ENCODE measurements at places on chromosomes 11 and 22.
A peak's percentile ranks its signal among the peaks of the same experiment; 100 is the strongest.

- no peak for DNase-seq
These were observed 25.7 kb upstream of the TMPRSS4 start for GRCh38 chr11:118051136-118051610.

GRCh38 chr11:130523166-130523565 lies 74.7 kb downstream of the ADAMTS15 start:
- DNase-seq, result no peak

GRCh38 chr22:36660510-36660840 lies 43.1 kb downstream of the CACNG2 start:
- DNase-seq, result no peak

DNA sequence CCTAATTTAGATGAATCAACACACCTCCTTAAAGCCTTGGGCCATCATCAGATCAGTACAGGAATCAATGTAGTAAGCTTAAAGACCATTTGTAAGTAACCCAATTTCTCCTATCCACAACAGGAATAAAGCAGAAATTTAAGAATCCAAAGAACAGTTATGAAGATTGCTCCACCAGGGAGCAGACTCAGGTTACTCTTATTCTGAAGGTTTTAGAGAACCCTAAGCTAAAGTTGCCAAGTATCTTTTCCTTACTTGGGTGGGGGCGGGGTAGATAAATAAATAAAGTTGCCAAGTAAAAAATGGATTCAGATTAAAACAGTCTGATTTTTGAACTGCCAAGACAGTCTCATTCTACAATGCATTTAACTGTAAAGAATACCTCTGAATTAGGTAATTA lies 18.1 kb downstream of the CKAP5 start:
- DNase-seq, result no peak

DNA sequence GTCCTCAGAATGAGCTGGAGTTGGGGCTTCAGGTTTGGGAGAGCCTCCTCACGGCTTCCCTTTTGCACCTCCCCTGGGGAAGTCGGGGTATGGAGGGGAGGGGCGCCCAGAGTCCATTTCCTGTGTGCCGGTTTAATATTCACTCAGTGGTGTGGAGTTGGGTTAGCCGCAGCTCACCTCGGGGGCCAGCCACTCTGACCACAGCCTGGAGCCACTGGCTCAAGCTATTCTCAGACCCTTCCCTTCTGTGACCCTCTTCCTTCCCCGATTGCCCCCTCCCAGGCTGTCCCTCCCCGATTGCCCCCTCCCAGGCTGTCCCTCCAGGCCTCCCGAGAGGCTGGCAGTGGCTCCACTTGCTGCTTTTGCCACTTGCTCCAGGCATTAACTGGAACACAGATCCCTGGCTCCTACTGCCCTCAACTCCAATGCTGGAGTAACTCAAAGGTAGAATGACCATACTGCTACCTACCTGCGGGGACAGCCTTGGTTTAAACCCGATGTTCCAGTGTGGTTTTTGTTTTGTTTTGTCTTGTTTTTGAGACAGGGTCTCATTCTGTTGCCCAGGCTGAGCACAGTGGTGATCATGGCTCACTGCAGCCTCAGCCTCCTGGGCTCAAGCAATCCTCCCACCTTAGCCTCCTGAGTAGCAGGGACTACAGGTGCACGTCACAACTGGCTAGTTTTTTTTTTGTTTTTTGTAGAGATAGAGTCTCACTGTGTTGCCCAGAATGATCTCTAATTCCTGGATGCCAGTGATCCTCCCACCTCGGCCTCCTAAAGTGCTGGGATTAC lies 29.3 kb downstream of the RPUSD4 start:
- no peak for DNase-seq

DNA sequence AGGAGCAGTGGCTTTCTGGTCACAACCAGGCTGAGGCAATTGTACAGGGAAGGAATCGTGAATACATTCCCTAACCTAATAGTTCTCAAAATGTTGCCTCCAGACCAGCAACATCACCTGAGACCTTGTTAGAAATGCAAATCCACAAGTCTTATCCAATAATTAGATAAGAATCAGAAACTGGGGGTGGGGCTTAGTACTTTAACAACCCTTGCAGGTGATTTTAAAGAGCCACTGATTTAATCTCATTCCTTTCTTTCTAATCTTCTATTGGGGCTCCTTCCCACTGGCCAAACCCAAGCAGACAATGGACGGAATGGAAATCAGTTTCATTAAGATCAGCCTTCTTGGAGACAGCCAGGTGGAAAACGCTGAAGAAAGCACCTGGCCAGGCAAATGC lies 142.4 kb upstream of the DDI1 start:
- no peak for DNase-seq

DNA sequence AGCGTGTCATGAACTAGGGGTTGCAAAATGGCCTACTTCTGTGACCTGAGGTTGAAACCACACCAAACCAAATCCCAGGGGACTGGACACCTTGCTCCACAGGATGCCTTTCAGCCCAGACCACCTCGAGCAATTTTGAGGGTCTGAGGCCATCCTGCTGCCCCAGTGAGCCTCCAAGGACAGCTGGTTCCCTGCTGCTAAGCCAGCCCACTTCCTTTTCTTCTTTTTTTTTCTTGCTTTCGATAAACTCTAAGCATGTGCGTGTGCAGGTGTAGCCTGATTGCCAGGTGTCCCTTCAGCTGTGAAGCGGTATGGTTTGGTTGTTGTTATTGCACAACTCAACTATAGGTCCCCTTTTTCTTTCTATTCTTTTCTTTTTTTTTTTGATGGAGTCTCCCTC lies 2.7 kb downstream of the CRYBB1 start:
- DNase-seq, result no peak

DNA sequence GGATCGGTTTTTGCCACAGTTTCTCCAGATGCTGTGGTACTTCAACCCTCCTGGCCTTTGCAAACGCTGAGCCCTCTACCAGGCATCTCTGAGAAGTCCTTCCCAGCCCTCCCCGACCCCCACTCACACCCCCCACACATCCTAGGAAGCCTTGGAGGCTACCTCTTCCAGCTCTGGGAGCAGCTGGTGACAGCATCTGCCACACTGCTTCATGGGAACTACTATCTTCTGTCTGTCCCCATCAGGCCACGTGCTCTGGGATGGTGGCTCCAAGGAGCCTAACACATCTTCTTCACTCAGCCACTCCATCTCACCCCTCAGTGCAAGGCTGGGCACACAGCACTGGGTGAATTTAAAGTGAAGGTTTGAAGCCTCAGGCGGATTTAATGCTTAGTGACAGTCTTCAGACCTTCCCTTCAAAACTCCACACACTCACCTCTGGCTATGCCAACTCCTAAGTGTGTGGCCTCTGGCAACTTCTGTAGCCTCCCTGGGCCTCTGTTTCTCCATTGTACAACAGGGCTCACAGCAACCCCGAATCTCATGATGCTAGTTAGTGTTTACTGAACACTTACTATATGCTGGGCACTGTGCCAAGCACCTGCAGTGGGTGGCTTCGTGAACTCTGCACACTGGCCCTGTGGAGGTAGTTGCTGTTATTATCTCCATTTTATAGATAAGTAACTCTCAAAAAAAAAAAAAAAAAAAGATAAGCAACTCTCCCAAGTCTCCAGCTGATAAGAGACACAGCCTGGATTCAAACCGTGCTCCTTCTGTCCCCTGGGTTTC lies 7.3 kb upstream of the TP53I11 start:
- no peak for DNase-seq

DNA sequence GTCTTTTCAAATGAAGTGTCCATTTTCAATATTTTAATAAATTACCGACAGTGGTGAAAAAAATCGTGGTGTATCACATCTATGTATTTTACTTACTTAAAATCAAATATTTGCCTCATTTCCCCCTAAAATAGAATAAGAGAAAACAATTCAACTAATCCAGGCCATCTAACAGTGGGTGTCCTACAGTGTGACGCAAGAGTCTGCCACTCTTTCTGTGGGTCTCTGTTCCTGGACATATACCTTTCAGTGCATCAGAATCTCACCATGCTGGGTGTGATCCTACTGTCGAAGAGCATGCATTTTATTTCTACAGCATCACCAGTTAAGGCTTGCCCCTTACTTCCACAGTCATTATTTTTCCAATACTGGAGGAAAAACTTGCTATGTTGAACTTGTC lies 111.2 kb downstream of the CD44 start:
- no peak for DNase-seq

- DNase-seq, result peak; percentile 96
These were observed at the start of gene NR1H3 for GRCh38 chr11:47257517-47258316. Gene NR1H3, plus strand, starts transcription at chr11:47257996. Its CDS starts 1,221 bp downstream, at chr11:47259217.

GRCh38 chr11:8220261-8221045 lies 43.2 kb downstream of the LMO1 start:
- DNase-seq, result no peak

DNA sequence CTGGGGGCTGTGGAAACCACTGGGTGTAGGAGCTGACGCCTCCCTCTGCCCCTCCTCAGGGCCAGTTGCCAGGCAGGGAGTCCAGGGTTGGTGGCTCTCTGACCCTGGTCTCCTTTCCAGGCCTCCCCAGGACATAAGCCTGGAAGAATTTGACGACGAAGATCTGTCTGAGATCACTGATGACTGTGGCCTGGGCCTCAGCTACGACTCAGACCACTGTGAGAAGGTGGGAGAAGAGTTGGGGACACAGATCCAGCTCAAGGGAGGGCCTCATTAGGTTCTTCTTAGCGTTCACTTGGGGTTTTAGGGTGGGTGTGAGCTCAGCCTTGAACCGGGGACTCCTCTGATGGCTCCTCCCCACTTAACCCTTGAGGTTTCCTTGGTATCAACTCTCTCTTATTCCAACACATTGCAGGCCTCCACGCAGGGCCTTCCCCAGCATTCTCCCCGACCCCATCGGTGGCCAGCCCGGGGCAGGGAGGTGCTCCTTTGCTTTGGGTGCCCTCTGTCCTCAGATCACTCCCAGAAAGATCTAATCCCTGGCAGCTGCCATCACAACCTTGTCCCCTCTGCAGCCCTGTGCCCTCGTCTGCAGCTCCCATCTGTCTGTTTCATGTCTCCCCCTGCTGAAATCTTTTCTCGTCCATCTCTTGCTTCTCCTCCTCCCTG lies 1.2 kb downstream of the MAPK8IP2 start:
- peak; percentile 34 for DNase-seq

DNA sequence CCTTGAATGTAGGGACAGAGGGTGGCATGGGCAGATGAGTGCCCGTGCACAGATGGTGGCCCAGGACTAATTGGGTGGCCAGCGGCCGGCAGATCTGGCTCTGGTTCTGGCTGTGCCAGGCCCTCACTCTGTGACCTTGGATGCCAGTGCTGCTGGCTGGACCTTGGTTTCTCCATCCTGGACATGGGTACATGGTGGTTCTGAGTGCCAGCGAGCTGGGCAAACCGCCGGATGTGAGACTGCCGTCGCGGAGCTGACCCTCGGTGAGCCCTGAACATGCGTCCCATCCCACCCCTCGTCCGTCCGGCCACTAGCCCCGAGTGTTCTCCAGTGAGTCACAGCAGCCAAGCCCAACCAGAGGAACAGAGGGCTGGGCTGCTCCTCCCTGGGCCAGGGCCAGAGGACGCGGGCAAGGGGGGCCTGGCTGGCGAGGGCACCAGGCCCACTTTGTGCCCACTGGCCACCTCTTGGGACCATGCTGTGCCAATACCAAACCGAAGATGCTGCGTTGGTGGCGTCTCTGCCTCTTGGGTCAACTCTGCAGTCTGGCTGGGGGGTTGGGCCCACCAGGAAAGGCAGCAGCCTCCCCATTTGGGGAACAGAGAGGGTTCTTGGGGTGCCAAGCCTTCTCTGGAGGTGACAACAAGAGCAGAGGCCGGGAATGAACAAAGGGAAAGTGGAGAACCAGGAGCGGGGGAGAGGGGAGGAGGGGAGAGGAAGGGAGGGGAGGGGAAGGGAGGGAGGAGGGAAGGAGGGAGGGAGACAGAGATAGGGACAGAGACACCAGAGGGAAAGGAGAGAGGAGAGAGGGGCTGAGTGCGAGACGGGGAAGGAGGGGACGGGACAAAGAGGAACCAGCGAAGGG lies 10.7 kb downstream of the LSP1 start:
- DNase-seq, result peak; percentile 95

GRCh38 chr11:1928470-1928890 lies 9.0 kb downstream of the TNNT3 start:
- DNase-seq, result no peak

- DNase-seq, result no peak
These were observed 594.5 kb downstream of the NTM start for GRCh38 chr11:131964698-131965483.

DNA sequence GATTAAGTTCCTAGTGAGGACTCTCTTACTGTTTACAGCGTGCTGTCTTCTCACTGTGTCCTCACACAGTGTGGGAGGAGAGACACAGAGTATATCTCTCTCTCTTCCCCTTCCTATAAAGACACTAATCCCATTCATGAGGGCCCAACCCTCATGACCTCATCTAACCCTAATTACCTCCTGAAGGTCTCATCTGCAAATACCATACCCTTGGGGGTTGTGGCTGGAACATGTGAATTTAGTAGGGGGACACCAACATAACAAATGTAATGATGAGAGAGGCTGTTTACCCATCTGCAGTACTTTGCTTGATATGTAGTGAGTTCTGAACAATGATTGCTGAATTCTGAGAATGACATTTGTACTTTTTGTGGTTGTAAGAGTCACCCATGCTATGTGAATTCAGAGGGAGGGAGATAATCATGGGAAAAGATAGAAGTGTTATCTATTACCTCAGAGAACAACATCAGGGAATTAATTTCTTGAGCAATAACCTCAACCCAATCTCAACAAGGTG lies 4.9 kb upstream of the OR52W1 start:
- no peak for DNase-seq

DNA sequence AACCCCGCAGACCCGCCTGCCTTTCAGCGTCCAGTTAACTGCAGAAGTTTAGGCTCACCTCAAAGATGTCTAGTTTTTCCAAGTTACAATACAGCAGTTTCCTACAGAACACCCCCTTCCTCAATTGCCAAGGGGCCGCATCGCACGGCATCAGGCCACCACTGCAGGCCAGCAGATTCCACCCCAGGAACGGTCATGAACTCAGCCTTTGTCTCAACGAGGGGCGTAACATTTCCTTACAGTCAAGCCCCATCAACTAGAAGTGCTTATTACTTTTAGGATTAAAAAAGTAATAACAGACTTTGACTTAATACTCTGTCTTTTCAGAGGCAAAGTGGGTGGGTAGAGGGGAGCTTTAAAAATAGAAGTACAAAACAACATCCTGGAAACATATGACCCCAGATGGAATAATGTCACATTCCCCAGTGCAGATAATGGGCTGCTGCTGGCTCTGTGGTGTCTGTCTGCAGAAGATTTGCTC lies 36.3 kb downstream of the PPP2R1B start:
- no peak for DNase-seq

DNA sequence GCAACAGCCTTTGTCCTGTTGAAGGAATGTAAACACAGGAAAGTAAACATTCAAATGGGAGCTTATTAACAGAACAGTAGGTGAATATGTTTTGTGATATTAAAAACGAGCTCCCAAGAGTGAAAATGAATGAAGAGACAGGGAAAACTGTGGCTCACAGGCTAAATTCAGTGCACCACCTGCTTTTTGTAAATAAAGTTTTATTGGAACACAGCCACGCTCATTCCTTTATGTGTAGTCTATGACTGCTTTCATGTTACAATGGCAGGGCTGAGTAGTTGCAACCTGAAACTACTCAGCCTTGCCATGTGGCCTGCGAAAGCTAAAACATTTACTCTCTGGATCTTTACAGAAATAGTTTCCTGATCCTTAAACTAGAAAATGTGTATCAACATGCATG lies 136.9 kb downstream of the MYO18B start:
- no peak for DNase-seq
